ENCODE measurements at places on chromosomes 3 and 15. TPM values are rescaled to one million over a fixed set of nuclear protein-coding genes. Genes with fewer than 3 reads are reported as not detected.

DNA sequence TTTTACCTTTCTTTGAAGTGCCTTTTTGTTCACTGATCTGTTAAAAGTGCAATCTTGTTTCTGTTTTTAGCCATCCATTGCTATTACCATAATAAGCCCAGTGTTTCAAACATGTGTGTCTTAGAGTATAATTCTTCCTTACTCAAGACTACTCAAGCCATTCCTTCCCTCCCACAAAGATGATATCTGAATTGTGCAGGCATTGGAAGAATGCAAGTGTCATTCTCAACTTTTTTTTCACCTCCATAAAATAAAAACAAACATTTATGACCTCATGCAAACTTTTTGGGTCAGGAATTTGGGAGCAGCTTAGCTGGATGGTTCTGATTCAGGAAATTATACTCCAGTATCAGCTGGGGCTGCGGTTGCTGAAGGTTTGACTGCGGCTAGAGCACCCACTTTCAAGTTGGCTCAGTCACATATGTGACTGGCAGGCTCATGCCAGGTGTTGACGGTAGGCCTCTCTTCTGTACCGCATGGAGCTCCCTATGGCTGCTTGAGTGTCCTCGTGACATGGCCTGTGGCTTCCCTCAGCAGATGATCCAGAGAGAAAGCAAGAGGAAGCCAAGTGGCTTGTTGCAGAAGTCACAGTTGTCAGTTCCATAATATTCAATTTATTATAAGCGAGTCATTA lies 490.8 kb downstream of the CNTN4 start:
- no peak for DNase-seq

- no peak for DNase-seq
Measured at GRCh38 chr15:85614059-85614458, 180.7 kb downstream of the KLHL25 start.

GRCh38 chr15:40785814-40786213 lies 16.0 kb downstream of the C15orf62 start:
- no peak for DNase-seq

DNA sequence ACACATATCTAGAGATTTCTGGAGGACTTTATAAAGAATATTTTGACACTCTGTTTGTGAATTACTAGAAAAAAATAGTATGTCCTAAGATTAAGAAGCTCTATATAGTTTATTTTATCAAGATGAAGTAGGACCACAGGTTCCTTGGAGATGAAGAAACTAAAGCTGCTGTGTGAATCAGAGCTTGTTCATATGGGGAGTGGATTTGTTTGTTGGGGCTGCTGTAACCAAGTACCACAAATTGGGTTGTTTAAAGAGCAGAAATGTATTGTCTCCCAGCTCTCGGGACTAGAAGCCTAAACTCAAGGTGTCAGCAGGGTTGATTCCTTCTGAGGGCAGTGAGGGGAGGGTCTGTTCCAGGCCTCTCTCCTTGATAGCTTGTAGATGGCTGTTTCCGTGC lies 270.6 kb upstream of the UMPS start:
- no peak for DNase-seq

The CXCR6 gene
- not detected for total RNA-seq

- no peak for DNase-seq
Measured at GRCh38 chr3:58085616-58086015, 77.4 kb downstream of the FLNB start.

DNA sequence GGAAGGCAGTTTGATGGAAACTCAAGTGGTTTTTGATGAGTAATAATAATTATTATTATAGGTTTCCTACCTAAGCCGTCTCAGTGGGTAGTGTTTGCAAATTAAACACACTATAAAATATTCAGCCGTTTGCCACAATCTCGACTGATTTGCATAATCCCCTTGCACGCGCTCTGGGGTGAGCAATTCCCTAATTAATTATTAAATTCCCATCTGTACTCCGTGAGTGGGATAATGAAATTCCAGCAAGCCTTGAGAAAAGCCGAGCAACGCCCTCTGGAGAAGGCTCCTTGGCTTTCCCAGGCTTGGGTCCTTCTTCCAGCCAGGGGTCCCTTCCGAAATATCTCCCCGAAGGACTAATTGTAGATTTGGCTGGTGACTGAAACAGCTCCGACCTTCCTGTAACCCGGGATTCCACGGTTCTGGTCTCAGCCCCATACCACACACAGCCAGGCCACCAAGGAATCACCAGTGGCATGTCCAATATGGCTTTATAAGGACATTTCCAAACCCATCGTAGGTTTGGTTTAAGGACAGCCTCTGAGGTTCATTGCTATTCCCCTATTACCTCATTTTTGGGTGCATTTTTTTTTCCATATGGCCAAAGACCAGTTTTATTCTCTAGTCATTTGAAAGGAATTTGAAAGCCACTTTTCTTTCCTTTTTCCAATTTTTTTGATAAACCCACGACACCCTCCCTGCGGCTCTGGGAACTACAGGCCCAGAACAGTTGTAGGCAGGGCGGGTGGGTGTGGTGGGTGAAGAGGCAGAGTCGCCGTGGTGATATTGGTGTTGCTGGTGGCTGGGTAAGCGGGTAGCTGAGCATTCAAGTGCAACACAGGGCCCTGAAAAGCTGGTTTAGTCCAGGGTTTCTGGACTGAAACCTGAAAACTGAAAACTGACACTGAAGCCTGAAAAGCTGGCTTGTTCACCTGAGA lies 33.2 kb upstream of the RGMA start:
- no peak for DNase-seq

The C3orf22 gene
- total RNA-seq: not detected

The ANKUB1 gene
- total RNA-seq: not detected

GRCh38 chr3:17936736-17937480 lies 194.5 kb upstream of the TBC1D5 start:
- no peak for DNase-seq

DNA sequence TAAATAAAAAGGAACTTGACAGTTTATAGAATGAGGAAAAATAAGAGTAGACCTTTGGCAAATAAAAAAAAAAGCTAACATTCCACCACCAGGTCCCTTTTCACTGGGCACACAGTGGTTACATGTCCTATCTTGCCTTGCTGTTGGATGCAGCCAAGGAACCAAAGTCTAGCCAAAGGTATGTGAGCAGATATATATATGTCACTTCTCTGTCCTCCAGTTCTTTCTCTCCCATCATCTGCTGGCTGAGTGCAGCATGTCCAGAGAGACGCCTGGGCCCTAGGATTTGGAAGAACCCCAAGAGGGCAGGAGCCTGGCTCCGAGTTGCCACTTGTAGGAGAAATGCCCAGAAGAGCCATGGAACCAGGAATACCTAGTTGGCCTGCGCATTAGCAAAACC lies 104.7 kb downstream of the SERPINI1 start:
- DNase-seq: no peak

The HIGD2B gene
- total RNA-seq: not detected

GRCh38 chr3:186100398-186100797 lies 8.5 kb downstream of the ETV5 start:
- DNase-seq: no peak

The TMEM108 gene
- not detected for total RNA-seq

DNA sequence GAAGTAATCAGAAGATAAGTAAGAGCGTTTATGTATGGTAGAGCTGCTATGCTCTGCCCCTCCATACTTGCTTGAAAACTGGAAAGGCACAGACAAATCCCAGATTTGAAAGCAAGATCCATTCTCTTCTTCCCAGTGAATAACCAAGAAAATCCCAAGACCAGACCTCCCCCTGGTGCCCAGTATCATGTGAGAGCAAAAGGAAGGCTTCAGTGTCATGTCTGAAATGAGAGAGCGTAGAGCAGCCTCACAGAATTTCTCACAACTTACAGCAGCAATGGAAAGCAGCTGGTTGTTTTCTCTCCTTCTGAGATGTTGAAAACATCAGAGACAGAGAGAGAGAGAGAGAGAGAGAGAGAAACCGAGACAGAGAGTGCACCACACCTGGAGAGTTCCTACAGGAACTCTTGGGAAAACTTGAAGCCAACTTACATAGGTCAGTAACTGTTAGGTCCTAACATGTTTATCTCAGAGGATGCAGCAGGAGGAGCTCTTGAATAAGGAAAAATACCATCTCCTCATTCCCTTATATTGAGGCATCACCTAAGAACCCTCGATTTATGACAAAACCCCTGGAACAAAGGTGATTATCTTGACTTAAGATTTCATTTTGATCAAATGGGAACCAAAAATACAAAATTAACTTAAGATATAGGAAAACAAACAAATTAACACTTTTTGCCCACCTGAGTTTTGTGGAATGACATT lies 273.3 kb downstream of the NSUN3 start:
- DNase-seq: no peak

The ANKRD34C gene
- total RNA-seq: not detected

GRCh38 chr15:68418611-68419161 lies 13.3 kb downstream of the ITGA11 start:
- DNase-seq: no peak

DNA sequence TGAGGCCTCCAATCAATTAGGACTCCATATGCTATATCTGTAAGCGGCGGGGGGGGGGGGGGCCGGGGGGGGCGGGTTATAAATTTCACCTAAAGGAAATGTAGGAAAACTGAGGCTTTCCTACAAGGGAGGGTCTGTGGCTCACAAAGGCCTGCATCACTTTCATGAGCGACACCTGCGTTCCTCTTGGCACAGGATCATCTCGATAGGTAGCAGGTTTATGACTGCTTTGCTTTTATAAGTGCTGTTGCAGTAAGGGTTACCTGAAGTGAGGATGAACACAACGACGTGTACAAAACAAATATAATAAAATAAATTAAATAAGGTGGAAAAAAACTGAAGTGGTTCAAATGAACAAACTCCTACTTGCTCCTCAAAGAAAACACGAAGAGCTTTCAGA lies 194.3 kb downstream of the FOXP1 start:
- no peak for DNase-seq

DNA sequence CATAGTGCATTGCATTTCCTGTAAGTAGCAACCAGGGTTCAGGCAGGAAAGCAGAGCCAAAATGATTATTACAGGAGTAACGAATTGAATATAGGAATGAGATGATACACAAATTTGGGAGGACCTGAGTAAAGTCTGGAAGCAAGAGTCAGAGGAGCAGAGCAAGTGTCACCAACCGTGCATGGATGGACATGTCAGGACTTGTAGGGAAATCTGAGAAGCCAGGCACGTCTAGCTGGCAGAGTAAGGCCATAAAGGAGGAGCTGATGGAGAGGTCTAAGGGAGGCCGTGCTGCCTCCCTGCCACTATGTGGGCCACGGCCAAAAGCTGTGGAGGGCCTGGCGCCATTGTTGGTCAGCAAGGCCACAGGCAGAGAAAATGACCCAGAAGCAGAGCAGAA lies 22.4 kb downstream of the GJD2 start:
- no peak for DNase-seq

Measured in Caco-2 (cell line).